NCI-H1694 (cell line): ENCODE measurements at places on chromosomes 5 and 9.

- DNase-seq, result no peak
Measured at GRCh38 chr5:1522601-1523479, 920 bp downstream of the LPCAT1 start.

GRCh38 chr5:139167063-139167462 lies 31.1 kb downstream of the SIL1 start:
- no peak for DNase-seq

DNA sequence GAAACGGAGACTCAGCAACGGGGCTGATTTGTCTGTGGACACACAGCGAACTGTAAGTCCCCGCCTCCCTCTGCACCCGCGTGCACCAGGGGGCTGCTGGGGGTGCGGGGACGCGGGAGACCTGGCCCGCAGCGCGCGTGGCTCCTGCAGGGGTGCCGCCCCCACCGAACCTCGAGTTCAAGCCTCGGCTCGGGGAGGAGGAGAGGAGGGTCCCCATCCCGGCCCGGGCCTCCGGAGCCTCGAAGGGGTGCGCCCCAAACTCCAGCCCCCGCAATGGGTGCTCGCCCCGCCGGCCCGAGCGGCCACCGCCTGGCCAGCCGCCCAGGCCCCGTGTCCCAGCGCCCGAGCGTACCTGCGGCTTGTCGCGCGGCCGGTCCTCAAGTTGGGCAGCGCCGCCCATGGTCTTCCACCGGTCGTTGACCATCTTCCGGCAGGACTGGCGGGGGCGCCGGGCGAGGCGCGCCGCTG lies 829 bp downstream of the FIBCD1 start:
- no peak for DNase-seq

- no peak for DNase-seq
Measured at GRCh38 chr9:13919401-13919800, 394.5 kb downstream of the NFIB start.

GRCh38 chr5:179113143-179113530 lies 53.0 kb downstream of the ZNF354C start:
- DNase-seq, result no peak

- DNase-seq, result no peak
Measured at GRCh38 chr5:103452089-103452488, 110.5 kb downstream of the NUDT12 start.

DNA sequence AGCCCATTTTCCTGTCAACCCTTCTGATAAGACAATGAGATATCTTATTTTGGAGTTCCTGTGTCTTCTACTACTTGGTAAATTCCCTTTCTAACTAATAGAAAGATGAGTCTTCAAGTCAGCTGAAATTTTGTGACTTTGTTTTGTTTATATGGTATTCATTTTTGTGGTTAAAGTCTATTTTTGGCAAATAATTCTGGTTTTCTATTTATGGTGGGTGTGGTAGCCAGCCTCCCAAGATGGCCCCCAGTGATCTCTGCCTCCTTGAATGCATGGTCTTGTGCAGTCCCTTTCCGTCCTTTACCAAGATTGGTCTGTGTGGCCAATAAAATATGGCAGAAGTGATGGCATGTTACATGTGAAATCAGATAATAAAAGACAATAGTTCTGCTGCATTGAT lies 91.5 kb downstream of the NR3C1 start:
- no peak for DNase-seq

DNA sequence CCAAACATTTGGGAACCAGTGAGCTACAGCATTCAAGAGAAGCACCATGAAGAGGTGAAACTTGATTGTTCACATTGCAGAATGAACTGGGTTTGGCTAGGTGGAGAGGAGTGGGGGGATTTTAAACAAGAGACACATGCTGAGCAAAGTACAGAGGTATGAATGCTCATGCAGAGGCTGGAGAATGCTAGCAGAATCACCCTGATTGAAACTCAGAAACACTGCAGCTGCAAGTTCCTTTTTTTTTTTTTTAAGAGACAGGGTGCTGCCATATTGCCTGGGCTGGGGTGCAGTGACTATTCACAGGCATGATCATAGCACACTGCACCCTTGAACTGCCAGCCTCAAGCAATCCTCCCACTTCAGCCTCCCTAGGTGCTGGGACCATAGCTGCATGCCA lies 35.1 kb downstream of the DENND1A start:
- DNase-seq, result no peak

GRCh38 chr9:95302479-95302878 lies 15.0 kb downstream of the FANCC start:
- DNase-seq, result no peak

- DNase-seq, result no peak
Measured at GRCh38 chr9:104993291-104993963, 65.5 kb upstream of the ABCA1 start.

GRCh38 chr9:98201102-98201501 lies 8.7 kb upstream of the CORO2A start:
- no peak for DNase-seq

DNA sequence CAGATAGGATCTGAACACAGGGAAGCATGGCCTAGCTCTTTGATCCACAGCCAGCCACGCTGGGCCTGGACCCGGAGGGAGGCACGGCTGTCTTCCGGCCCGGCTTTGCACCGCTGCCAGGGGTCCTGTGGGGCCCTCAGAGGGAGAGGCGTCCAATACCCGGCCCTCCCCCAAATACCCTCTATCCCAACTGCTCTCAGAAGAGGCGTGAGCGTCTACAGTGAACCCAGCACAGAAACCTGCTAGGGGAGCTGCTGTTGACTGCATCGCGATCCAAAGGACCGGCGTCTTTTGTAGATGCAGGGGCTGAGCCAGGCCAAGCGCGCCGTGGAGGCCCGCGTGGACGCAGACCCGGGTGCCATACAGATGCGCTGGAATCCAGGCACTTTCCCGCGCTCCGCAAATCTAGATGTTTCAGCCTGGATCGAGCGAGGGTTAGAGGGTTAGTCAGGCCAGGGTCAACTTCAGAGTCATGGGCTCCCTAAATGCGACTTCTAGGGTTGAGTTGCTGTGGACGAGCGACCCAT lies 1.1 kb upstream of the TCF7 start:
- DNase-seq, result no peak

DNA sequence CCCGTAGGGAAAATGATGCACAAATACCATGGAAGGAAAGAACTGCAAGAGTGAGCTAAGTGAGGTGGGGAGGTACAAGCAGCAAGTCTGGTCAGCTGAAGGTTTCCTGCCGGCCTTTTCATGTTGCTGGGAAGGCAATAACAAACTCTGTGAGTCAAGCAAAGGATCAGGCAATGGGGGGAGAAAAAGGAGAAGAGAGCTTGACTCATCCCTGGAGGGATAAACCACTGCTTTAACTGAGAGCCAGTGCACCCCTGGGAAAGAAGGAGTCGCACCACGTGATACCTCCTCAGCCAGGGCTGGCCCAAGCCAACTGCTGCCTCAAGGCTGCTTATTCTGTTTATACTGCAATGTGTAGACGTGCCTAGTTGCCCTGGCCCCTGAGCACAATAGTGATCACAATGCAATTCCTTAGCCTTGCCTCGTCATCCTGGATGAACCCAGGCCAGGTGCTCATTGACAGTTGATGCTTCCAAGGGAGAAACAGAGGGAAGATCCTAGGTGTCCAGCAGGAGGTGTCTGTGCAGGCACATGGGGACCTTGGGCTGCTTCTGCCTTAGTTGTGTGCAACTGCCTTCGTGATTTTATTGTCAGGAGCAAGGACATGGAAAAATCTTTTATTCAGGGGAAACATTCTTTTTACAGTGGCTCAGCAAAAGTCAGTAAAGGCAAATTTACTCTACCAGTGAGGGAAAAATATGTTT lies 203.0 kb upstream of the TUT7 start:
- DNase-seq, result no peak

DNA sequence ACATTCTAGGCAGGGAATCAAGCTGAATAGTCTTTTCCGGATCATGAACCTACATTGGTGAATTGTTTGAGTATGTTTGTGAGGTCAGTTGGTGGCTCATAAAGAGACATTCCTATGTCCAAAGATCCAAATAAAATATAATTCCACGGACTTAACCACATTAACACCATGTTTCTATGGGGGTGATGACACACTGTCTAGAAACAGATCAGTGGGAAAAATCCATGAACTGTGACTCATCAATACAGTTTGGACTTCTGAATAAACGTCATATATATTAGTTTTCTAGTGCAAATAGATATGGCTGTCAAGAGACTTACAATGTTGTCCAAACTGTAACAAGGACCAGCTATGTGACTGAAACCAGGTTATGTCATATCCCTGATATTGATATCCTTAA lies 509.9 kb upstream of the TYRP1 start:
- no peak for DNase-seq

DNA sequence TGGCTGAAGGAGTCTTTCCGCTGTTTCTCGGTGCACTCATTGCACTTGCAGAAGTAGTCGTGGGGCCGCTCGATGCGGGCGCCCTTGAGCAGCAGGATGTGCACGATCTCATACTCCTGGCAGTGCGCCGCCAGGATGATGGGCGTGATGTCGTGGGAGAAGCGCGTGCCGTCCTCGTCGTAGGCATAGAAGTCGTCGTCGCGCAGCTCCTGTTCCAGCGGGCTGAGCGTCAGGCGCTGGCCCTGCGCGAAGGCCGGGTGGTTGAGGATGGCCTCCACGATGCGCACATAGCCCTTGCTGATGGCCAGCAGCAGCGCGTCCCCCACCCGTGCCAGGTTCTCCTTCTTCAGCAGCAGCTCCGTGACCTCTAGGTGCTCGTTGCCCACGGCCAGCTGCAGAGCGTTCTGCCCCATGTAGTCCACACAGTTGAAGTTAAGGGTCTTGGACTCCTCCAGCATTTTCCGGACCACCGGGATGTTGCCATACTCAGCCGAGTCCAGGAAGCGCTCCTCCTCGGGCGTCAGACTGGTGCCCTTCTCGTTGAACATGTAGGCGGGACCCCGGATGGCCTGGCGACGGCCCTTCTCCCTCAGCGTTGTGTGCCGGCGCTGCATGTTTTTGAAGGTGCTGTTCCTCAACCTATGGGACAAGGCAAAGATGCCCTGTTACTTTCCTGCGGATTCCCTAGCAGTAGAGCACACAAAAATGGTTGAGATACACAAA lies 8.4 kb downstream of the TRPC7 start:
- DNase-seq, result no peak

- no peak for DNase-seq
Measured at GRCh38 chr9:121889990-121890563, 203.0 kb downstream of the TTLL11 start.

DNA sequence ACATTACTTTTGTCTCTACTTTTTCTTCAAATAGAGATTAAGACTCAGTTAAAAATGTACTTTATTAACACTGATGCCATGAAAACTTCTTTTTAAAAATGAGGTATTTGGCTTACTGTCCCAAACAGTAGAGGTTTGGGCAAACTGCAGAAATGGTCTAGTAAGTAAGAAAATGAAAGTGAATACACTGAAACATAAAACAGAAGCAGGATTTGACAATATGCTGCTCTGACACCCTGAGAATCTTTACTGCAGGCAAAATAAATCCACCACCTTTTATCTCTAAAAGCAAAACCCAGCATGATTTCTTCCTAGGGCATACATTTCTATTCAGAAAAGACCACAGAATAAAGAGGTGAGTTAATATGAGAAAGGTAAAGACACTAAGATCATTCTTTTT lies 86.2 kb downstream of the SLC38A9 start:
- DNase-seq, result no peak

DNA sequence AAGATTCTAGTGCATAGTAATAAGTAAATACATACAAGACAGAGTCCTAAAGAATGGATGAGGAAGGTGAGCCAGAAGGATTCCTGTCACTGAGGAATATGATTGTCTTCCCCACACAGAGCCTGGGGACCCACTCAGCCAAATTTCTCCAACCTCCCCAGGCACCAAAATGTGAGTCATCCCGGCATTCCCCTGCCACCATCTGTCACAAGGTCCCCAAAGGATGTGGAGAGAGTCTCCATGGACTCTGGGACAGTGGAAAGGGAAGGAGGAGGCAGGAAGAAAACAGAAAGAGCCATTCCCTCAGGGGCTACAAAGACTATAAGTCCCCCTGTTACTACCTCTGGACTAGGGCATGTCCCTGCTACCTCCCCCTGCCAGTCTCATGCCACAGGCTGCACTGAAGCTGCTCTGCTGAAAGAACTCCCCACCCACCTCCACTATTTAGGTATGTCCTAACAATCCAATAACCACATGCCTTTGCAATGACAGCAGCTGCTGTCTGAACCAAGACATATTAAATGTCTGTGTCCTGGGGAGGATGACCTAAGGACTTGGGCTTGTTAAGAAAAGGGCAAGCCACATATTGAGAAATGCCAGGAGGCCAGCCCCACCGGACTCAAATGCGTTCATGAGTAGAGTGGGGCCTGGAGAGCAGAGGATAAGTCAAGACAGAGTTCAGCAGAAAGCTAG lies 10.7 kb upstream of the OR5C1 start:
- no peak for DNase-seq

DNA sequence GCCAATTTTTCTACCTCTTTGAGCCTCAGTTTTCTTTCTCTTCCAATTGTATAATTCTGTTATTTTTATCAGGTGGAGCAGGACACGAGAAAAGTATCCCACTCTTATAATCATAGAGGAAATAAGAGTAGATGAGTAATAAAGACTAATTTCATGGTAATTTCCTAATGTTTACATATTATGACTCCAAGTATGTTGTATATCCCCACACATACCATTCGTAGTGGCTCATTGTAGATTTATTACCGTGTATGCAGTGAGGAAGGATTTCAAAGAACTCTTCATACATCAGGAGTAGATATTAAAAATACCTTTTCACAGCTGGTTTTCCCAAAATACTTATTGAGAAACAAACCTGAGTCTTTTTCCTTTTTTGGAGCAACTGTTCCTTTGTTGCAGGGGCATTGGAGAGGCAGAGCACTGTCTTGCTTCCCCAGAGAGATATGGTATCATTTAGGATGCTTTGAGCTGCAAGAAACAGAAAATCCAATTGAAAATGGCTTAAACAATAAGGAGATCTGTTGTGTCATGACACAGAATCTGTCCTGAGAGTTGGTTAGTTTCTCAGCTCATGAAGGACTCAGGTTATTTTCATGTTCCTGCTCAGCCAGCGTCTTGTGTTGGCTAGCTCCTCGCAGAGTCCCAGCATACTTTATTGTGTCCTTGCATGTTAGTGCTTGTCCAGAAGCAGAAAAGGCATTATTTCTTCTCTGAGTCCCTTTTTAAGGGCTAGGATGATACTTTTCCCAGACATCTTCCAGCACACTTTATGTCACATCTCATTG lies 291.2 kb downstream of the ARHGAP26 start:
- no peak for DNase-seq

DNA sequence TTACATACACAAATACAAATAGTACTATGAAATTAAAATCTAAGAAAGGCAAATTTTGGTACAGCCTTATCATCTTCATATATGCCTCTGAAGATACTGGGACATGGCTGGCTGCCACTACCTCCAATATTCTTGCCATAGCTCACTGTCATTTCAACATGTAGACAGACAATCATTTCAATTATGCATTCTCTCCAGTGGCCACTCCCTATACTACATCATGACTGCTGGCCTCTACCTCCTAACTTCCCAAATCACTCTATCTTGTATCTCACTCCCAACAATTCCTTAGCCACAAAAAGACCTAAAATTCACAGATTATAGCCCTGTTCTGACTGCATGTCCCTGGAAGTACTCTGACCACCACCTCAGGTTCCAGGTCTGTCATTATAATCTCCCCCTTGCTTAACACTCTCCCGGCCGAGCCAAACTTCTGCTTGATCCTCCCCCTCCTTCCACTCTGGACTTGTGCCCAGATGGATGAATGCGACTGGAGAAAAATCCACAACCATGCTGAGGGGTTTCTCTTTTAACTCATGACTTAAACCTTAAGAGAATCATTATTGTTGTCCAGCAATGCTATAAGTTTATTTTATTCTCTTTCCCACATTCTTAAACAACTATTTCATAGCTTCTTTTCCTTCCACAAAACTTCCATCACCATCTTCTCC lies 225.3 kb upstream of the TLE4 start:
- no peak for DNase-seq
